ENCODE measurements at places on chromosomes 7 and 10.

GRCh38 chr10:74988832-74989561 is 122.5 kb upstream of the SAMD8 start:
- DNase-seq: no peak

- DNase-seq: peak; percentile 78
These were observed 291.2 kb downstream of the HGF start for GRCh38 chr7:81478664-81479063.

DNA sequence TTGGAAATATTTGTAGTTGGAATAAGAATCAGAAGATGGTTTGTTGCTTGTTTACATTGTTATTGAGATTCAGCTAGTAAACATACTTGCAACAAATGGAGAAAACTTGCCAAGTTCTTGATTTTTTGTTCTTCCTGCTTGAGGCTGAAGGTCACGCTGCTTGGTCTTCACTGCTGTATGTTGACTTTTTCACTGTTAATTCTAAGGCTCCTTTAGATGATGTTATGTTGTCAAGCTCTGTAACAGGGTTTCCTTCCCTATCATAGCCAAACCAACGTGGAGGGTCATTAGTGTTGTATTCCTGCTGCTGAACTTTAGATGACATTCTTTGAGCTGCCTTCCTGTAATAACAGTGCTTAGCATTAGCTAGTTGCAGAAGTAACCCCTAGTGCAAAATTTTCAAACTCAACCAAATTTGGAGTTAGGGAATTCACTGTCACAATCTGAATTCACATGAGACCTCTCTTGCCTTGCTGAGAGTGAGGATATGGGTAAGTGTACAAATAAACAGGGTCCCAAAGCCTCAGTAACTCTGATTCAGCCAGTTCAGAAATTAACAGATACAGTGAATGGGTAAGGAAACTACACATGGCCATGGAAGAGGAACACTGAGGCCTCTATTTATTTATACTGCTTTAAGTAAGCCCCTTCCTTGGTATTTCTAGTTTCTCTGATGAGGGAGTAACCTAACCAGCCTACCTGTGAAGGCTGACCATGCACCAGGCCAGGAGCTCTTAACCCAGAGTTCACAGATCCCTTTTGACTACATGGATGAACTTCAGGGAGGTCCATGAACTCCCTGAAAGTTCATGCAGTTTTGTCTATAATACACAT is 64.6 kb downstream of the FAM185A start:
- DNase-seq: no peak

- no peak for DNase-seq
These were observed 35.4 kb downstream of the BNIP3 start for GRCh38 chr10:131946321-131946751.

GRCh38 chr10:94320285-94320914 is 42.3 kb downstream of the NOC3L start:
- DNase-seq: peak; percentile 8

- no peak for DNase-seq
These were observed 178.1 kb upstream of the GALNT17 start for GRCh38 chr7:70953796-70954195.

GRCh38 chr10:116056445-116057293 is 216.3 kb downstream of the GFRA1 start:
- no peak for DNase-seq

DNA sequence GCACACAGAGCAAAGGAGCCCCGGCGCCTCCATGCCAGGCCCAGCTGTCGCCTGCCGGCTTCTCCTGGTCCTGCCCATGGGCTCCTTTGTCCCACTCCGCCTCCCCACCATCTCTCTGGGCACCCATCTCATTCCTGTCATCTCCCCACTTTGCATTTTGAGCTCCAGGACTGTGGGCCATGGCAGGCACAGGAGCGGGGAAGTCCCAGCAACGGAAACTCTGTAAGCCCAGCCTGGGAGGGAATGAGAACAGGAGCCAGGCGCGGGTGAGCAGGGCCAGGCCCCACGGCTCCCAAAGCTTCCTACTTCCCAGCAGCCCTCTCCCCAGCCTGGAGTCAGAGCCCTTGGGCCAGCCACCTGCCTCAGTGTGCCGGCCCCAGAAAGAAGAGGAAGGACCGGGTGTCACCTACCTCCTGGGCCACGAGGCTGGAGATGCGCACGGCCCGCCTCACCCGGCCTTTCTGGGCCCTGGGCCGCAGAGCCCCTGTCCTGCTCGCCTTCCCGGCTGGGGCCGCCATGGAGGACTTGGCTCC is 23.1 kb downstream of the KCNH2 start:
- DNase-seq: no peak

DNA sequence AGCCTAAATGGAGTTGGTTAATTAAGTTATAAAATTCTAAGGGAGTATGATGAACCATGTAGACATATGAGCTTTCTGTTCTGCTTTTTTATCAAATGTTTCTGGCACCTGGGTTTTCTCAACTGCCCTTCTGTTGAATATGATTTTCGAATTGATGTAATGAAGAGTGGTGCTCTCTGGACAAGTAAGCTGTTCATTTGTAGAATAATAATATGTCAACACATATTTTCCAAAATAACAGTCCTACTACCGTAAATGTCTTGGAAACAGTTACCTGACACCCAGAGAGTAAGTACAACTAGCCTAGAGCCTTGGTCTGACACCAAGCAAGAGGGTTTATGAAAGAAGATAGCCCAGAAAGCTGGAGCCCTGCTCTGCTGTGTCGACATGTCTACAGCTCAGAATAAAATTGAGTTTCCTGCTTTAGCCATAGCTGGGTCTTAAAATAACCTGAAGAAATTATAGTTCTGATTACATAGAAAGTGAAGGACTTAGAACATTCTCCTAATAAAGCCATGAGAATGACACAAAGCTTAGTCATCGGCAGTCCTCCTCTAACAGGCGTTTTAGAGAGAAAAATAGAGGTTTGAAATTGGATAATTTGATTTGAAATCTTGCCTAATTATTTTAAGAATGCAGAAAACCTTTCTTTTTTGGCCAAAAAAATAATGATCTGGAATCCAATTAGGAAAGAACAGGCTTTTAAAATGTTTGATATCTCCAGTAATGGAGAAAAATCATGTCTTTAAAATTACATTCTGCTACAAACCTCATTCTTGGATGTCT is 25.1 kb downstream of the HDAC9 start:
- DNase-seq: no peak
